Kidney epithelial cell (primary cell): ENCODE measurements at places on chromosomes 11 and 22. TPM values are rescaled to one million over a fixed set of nuclear protein-coding genes. Genes with fewer than 3 reads are reported as not detected.

Gene ARHGEF17
- total RNA-seq: 25.5 and 31.1 TPM in 2 replicates

Gene H19
- 56.9 and 78.8 TPM in 2 replicates for total RNA-seq

Gene CBX7
- total RNA-seq: 2.9 and 3.1 TPM in 2 replicates

Gene CCDC73
- total RNA-seq: 0.07 TPM in 1 of 2 replicates, not detected in the other

DNA sequence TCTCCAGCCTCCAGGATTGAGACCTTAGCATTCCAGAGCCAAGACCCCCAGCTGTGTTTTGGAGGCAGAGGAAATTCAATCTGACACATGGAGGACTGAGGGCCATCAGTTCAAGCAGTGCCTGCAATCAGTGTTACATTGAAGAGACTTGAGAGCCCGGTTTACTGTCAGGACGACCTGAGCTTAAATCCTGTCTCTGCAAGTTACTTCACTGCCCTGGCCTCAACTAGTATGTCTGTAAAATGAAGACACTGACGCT is 35.1 kb downstream of the TRIM29 start:
- DNase-seq: no peak

Gene SLC22A6
- not detected in 2 replicates for total RNA-seq

DNA sequence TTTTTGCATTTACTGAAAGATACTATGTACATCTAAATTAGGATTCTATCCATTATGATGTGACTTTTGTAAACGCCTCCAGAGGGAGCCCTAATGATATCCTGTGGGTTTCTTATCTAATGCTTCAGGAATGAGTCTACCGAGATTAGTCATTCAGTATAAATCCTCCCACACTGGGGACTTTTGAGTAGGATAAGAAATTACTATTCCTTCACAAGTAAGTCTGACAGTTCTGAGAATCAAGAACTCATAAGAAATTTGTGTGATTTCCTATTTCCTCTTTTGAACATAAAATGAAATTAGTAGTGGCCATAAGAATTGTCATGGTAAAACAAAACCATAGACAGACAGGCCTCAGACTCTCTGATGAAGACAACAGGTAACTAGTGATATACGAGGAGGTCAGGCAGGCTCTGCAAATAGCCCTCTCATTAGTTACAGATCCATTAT is 10.0 kb upstream of the OR5M1 start:
- DNase-seq: peak; percentile 45

Gene RPS19BP1
- 121 and 135 TPM in 2 replicates for total RNA-seq

Gene STK33
- 14.9 and 15.7 TPM in 2 replicates for total RNA-seq

DNA sequence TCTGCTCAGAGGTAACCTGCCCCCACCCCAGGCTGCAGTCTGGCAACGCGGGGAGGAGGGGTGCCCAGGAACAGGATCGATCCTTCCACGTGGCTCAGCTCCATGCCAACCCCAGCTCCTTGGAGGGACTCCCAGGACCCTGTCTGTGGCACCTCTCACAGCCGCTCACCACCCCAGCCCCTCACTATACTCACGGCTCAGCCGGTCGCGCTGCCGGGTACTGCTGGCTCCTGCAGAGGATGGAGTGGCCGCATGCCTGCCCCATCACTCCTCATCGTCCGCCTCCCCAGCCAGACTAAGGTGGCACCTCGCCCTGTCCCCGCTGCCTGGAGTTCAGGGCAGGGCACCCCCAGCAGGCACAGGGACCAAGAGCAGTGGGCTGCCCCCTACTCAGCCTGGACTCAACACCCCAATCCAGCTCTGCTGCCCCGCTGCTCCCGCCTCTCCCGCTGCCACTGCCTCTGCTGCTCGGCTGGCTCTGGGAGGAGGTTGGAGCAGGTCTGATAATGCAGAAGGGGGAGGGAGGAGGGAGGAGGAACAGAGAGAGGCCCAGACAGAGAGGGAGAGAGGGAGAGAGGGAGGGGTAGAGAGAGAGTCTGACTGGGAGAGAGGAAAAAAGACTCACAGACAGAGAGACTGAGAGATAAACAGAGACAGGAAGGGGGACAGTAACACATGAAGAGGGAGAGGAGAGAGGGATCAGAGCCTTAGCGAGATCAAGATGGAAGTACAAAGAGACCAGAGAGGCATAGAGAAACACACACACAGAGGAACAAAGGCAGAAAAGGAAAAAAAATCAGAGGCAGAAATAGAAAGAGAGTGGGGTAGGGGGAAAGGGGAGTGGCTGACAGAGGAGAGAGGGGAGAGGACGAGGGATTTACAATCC is at the start of gene PDE2A:
Gene PDE2A (minus strand): TSS at position 480 of the 886 bp plus-strand sequence. CDS start 215 bp downstream, at position 265.
- DNase-seq: no peak

Gene OR52I2
- total RNA-seq: not detected in 2 replicates

GRCh38 chr11:13222285-13222684 is 55.3 kb upstream of the BMAL1 start:
- DNase-seq: no peak

DNA sequence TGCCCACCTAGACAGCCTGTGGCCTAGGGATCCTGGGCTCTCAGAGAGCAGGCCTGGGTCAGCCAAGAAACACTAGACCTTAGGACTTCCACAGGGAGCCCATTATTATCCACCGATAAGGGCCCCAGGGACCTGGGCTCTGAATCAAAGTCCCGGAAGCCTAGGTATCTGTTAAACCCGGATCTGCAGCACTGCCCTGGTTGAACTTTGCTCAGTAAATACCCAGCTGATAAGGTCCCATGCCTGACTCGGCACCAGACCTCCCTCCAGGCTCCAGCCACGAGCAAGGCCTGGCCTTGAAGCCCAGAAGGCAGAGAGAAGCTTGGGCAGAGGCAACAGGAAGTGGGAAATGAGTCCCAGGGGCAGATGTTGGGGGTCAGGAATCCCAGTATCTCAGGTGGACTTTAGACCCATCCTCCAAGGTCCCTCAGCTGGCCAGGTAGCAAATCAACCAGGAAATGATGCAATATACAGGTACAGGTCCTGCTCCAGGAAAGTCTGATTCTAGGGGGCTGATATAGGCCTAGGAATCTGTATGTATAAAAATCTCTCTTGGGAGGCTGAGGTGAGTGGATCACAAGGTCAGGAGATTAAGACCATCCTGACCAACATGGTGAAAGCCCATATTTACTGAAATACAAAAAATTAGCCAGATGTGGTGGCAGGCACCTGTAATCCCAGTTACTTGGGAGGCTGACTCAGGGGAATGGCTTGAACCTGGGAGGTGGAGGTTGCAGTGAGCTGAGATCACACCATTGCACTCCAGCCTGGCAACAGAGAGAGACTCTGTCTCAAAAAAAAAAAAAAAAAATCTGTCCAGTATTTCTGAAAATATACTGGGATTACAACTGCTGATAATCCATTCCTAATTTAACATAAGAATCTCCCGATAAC is 18.7 kb downstream of the POU2AF1 start:
- DNase-seq: no peak

DNA sequence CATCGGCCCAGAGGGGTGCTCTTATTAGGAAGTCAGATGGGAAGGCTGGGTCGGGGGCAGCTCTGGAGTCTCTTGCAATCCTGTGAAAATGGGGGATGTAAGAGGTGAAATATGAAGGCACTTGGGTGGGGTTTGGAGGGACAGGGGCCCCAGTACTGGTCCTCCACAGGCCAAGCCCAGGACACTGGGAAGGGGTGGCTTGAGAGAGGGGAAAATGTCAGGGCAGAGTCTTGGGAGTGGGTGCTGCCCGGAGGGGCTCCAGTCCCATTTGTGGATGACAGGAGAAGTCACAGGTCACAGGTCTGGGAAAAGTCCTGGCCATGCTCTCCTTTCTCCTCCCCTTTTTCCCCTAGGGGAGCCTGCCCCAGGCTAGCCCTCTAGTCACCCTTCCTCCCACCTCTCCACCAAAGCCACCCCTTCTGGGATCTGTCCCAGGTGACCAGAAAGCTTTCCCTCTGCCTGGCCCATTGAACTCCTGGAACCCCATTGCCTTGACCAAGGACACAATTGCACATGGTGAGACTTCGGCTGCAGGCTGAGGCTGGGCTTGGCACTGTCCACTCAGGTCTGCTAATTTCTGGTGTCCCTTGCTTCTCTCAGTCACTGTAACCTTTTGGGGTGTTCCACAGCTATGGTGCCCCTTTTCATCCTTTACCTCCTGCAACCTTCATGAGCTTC is 1465.0 kb downstream of the TBC1D22A start:
- no peak for DNase-seq

Gene CASP1
- 0.07 and 0.33 TPM in 2 replicates for total RNA-seq

- DNase-seq: no peak
Observed at GRCh38 chr11:63862923-63863322, 24.0 kb downstream of the MARK2 start.

- no peak for DNase-seq
Observed at GRCh38 chr22:19965771-19966709, 24.4 kb upstream of the TXNRD2 start.

DNA sequence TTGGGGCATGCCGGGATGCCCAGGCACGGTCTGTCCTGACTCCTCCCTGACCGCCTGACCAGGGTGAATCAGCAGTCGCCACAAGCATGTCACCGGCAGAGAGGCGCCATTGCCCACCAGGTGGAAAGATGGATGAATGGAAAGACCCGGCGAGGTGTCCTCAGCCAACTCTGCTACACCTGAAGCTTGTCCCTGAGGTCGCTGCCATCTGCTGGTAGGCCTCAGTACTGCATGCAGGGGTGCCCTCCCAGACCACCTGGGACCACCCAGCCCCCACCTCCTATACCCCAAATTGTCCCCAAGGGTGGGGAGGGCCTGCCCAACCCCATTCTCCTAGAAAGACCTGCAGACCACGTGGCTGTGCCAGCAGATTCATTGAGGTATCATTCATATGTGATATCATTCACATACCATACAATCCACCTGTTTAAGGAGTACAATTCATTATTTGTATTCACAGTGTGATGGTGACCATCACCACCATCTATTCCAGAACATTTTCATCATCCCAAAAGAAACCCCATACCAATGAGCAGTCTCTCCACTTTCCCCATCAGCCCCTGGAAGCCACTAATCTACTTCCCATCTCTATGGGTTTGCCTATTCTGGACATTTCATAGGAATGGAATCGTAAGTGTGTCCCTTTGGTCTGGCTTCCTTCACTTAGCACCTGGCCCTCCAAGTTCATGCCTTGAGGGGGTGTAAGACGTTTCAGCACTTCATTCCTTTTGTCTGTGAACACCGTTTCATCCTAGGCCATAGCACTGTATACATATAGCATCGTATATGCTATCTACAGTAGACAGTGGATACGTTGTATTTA is 17.5 kb downstream of the FGF3 start:
- no peak for DNase-seq

Gene OR10W1
- not detected in 2 replicates for total RNA-seq

DNA sequence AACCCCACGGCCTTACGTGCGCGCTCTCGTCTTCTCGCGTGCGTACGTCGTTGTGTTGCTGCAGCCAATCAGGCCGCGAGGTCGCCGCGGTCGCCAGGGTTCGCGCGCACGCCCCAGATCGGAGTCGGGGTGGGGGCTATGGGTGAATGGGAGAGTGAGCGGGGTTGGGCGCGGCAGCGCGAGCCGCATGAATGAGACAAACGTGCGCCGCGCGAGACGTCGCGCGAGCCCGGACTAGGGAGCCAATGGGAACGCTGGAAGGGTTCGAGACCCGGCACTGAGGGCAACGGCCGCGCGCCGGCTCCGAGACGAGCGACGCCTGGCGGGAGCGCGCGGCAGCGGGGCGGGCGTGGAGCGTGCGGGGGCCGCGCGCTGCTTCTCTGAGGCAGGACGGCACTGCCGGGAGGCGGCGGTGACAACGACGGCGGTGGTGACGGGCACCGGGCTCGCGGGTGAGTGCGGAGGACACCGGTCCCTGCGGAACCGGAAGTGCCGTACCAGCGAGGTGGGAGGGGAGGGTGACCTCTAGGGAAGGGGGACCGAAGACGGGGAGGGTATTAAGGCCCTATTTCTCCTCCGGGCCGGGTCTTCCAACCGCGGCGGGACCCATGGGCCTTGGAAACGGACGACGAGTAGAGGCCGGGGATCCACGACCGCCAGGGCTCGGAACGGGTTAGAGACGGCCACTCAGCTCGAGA is at the start of gene ZDHHC5:
Gene ZDHHC5 (plus strand): TSS at position 379 of the 698 bp plus-strand sequence. CDS start 4,977 bp downstream, outside the sequence.
- DNase-seq: peak; percentile 95

Gene VSIG10L2
- not detected in 2 replicates for total RNA-seq

DNA sequence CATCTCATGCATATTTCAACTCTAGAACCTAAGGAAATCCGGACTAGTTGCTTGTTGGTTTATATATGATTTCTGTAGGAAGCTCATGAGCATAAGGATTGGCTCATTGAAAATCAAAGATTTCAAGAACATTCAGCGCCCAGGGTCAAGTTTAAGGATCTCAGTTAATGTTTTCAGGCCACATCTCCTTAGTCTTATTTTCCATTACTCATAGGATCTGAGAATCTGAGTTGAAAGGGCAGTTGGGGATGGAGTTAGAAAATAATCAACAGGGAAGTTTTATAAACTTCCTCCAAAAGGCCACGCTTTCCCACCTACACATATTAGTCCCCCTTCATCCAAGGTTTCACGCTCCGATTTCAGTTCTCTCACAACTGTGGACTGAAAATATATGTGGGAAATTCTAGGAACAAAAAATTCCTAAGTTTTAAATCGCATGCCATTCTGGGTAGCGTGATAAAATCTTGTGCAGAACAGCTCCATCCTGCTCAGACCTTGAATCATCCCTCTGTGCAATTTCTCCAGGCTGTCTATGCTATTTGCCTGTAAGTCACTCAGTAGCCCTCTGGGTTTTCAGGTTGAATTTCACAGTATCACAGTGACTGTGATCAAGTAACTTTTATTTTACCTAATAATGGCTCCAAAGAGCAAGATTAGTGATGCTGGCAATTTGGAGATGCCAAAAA is 160.2 kb downstream of the KIRREL3 start:
- no peak for DNase-seq

- no peak for DNase-seq
Observed at GRCh38 chr11:78784321-78785061, 209.8 kb upstream of the NARS2 start.

GRCh38 chr11:130208241-130209127 is 48.9 kb downstream of the ST14 start:
- no peak for DNase-seq

Gene APLNR
- total RNA-seq: not detected in 2 replicates

DNA sequence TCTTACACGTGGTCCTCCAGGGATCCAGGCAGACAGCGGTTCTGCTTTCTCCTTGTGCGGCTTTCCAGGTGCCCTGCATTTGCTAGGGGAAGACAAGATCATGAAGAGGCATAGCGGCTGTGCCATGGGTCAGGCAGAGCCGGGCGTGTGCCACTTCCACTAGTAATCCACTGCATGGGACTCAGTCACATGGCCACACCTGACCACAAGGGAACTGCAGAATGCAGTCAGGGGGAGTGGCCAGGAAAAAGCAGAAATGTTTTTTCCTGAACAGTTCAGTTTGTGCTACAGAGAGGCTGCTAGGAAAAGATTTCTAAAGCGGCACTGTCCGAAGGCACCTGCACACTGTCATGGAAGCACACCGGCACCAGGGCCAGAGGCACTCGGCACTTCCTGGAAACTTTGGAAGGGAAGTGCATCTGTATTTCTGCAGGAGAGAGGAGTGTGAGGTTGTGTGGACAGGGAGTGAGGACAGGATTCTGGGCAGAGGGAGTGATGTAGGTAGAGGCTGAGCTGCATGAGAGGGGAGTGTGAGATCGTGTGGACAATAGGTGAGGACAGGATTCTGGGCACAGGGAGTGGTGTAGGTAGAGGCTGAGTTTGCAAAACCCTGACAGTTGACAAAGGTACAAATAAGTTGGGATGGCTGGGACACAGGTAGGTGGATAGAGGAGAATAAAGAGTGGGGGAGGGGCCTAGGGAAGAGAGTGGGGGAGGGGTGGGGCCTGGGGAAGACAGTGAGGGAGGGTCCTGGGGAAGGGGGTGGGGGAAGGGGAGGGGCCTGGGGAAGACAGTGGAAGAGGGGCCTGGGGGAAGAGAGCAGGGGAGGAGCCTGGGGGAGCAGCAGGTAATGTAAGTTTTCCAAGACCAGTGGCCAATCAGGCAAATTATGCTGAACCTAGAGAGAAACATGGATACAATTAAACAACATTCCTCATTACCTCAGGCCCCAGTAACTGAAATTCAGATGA is 1436.3 kb downstream of the TBC1D22A start:
- no peak for DNase-seq

GRCh38 chr11:60867871-60868681 is 734 bp downstream of the ZP1 start:
- no peak for DNase-seq
